ENCODE measurements at places on chromosomes 2 and 18.

- no peak for DNase-seq
Observed at GRCh38 chr2:213166109-213166508, 14.7 kb upstream of the IKZF2 start.

DNA sequence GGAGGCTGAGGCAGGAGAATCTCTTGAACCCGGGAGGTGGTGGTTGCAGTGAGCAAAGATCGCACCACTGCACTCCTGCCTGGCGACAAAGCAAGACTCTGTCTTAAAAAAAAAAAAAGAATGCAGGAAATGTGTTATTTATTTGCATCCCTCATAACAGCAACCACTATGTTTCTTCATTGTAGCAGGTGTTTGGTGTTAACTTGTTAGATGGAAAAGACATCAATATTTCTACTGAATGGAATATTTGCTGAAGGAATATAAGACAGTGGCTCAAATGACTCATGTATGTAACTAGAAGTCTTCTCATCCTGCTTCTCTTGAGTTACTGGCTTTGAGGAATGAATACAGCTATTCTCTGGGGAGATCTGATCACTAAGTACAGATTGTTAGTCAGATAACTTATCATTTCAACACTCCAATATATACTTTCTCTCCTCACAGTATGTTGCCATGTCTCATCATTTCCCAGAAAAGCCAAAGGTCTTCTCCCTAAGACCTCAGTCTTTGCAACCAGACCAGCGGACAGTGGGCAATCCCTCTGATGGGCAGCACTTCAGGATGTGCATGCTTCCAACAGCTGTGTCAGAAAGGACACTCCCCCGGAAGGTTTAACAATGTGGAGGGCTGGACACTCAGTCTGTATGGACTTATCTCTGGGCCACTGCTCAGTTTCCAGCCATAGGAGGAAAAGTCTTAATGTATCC, 104.4 kb upstream of the STK17B start:
- peak; percentile 46 for DNase-seq

- no peak for DNase-seq
Observed at GRCh38 chr2:224312741-224313140, 89.2 kb downstream of the FAM124B start.

DNA sequence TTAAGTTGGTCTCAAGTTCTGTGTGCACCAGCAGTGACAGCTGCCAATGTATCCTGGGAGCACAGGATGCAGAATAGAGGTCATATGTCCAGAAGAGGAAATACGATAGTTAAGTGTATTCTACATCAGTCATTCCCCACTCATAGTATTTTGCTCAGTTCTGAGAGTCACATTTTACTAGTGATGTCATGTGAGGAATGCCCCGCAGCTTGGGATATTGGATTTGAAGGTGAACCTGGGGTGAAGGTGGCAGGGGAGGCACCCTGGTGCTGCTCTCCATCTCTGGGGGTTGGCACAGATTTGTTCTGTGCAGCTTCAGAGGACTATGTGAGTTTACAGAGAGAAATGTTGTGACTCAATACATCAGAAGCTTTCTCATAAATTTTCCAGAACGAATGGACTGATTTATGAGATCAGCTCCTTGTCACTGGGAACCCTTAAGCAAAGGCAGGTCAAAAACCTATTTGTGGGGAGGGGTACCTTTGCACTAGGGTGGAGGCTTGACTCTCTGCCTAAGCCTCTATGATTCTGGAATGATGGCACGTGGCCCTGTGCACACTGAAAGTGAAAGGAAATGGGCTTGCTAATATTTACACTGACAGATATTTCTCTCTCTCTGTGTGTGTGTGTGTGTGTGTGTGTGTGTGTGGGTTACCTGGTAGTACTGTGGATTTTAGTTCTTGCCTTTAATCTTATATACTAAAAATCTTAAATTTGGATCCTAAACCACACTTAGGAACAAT, 95.9 kb downstream of the NEB start:
- peak; percentile 11 for DNase-seq

DNA sequence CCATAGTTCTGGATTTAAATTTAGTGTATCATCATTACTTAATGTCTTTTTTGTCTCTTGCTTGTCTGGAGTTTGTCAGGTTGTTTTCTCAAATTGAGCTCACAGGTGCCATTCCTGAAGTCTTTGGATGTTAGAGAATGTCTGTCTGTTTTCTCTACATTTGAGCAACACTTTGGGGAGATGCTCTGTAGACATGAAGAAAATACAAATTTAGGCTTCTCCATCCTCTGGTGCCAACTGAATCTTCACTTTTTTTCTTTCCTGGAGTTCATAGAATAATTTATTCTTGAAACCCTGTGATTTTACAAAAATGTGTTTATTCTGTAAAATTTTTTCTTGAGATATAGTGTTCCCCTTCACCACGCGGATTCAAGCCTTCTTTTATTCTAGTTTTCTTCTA, 256.4 kb upstream of the HDAC4 start:
- no peak for DNase-seq

GRCh38 chr2:195601361-195601760, 55.7 kb upstream of the SLC39A10 start:
- DNase-seq = no peak

GRCh38 chr2:225017713-225018112, 24.6 kb downstream of the DOCK10 start:
- peak; percentile 43 for DNase-seq

GRCh38 chr18:27863780-27864430, 313.0 kb downstream of the CDH2 start:
- no peak for DNase-seq
